Mesothelial cell of epicardium (in vitro differentiated cells): ENCODE measurements at places on chromosomes 6 and 20.

DNA sequence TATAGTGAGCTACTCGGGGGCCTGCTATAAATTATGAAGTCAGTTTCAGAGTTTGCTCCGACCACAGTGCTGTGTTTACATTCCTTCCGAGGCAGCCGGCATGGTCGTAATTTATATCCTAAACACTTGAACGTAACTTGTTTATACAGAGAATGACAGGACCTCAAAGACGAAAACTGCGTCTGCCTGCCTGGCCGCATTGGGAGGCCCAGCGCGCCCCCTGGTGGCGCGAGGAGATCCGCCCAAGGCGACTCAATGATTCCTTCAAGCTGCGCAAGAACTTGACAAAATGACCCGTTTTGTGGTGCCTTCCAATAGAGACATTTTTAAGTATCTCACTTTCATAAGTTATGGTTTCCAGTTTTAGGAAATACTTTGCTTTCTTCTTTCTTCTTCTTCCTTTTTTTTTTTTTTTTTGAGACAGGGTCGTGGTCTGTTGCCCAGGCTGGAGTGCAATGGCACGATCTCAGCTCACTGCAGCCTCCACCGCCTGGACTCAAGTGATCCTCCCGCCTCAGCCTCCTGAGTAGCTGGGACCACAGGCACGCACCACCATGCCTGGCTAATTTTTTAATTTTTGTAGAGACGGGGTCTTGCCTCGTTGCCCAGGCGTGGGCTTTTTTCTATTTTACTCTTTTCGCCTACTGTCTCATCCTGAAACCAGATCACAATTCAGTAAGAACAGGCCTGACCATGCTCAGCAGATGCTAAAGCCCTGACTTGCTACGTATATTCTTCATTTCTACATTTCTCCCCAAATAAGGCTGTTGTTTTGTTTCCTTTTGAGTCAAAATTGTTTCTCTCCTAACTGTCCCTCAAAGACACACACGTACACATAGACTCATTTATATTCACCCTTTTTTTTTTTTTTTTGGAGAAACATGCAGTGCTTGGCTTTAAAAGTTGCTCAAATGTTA, 7.8 kb downstream of the FOXF2 start:
- no peak overlapping the region for H3K4me3 ChIP-seq

- peaks cover 38% of the 10 kb centered on the region for H3K4me1 ChIP-seq
- H3K4me3 ChIP-seq: peak overlapping the region; percentile 93
- DNase-seq: no peak
- peaks cover 6% of the 10 kb centered on the region for H3K36me3 ChIP-seq
- peak overlapping the region; percentile 98 for H3K27ac ChIP-seq
Observed at GRCh38 chr20:2103461-2104153, 2.0 kb downstream of the STK35 start.

- H3K4me3 ChIP-seq: no peak overlapping the region
- H3K4me1 ChIP-seq: peaks cover 2% of the 10 kb centered on the region
- H3K27ac ChIP-seq: no peak overlapping the region
- peak; percentile 6 for DNase-seq
- H3K27me3 ChIP-seq: peaks cover 2% of the 10 kb centered on the region
- no peaks in the 10 kb centered on the region for H3K36me3 ChIP-seq
Observed at GRCh38 chr6:170045563-170045960, 245.3 kb downstream of the DLL1 start.

DNA sequence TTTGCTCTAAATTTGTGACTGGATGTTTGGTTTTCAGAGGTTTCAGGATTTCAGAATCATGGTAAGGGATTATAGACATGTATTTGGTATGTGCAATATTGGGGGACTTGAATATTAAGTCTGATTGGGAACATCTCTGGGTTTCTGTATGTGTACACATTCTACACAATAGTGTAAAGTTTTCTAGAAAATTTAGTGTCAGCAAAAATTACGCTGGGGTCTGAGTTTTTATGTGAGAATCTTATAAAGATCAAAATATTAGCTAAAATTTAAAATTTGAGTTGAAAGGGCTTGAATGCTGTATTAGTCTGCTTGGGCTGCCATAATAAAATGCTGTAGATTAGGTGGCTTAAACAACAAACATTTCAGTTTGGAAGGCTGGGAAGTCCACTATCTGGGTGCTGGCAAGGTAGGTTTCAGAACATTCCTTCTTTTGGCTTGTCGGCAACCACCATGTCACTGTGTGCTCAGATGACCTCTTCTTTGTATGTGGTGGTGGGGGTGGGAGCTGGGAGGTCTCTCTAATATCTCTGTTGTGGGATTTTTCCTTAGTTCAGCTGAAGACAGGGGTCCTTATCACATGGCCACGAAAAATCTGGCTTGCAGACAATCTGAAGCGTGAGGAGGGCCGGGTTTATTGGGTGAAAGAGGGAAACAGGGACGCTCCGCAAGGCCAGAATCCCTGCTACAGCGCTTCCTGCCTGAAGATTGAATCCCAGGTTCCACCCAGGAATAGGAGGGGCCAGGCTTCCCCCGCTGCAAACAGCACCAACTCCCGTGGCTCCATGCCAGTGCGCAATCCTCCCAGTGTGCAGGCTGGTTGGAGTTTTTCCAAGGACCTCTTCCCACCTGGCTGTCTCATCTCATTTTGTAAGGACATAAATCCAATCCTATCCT, 299.7 kb downstream of the PLCB1 start:
- peak; percentile 32 for DNase-seq
- H3K4me3 ChIP-seq: peak overlapping the region; percentile 21
- H3K4me1 ChIP-seq: peaks cover 30% of the 10 kb centered on the region
- no peaks in the 10 kb centered on the region for H3K27me3 ChIP-seq

DNA sequence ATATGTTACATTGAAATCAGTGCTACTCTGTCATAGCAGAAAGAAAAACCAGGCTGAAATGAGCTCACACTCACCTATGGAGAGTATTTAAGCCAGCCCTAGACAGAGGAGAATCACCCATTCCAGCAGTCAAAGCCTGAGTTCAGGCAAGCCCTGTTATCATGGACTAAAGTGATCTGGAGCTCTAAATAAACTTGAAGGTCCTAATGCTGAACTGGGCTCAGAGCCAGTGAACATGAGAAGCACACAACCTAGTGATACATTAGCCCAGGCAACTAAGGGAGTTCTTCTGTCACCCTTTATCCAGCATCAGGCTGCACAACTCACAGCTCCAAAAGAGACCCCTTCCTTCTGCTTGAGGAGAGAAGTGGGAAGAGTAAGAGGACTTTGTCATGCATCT, 425.0 kb downstream of the COL12A1 start:
- H3K4me1 ChIP-seq: no peaks in the 10 kb centered on the region
- no peak overlapping the region for H3K4me3 ChIP-seq
- H3K27me3 ChIP-seq: peaks cover 18% of the 10 kb centered on the region
- DNase-seq: no peak

GRCh38 chr20:2742934-2743559, 50.5 kb downstream of the EBF4 start:
- no peak for DNase-seq
- H3K36me3 ChIP-seq: no peaks in the 10 kb centered on the region
- H3K4me3 ChIP-seq: no peak overlapping the region
- peaks cover 89% of the 10 kb centered on the region for H3K27me3 ChIP-seq

DNA sequence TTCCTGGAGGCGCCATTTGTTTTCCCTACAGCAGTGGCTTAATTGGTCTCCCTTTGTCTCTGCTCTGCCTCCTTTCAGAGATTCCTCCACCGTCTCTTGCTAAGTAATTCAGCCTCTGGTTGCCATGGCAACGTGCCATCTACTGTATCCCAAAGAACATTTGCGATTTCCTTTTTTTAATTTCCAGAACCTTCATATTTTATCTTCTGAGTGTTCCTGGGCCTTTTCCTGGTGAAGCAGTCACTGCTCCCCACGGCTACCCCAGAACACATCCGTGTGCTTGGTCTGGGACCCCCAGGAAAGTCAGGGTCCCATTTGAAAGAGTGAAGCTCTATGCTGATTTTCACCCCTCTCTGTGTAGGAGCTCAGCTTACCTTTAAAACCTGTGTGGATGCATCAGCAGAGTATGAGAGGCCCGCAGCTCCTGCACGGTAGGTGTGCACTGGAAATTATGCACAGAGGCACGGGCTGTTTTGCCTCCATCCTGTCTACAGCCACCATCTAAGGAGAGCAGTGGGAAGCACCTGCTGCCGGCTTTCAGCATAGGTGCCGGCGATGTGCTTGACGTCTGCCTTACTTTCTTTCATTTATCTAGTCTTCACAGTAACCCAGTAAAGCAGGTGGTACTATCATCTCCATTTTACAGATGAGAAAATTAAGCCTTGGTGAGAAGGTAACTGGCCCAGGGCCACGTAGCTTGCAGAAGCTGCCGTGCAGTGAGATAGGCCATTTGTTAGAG, 122.8 kb downstream of the SYCP2 start:
- H3K4me1 ChIP-seq: no peaks in the 10 kb centered on the region
- no peaks in the 10 kb centered on the region for H3K36me3 ChIP-seq
- H3K27me3 ChIP-seq: peaks cover 45% of the 10 kb centered on the region
- H3K27ac ChIP-seq: no peak overlapping the region
- peak; percentile 25 for DNase-seq

- no peak overlapping the region for H3K4me3 ChIP-seq
- no peak overlapping the region for H3K27ac ChIP-seq
- H3K27me3 ChIP-seq: peaks cover 30% of the 10 kb centered on the region
- no peak for DNase-seq
- H3K4me1 ChIP-seq: peaks cover 10% of the 10 kb centered on the region
Observed at GRCh38 chr6:77470983-77471382, 7.7 kb upstream of the HTR1B start.

GRCh38 chr6:37048851-37049757, 43.6 kb downstream of the FGD2 start:
- peaks cover 7% of the 10 kb centered on the region for H3K4me1 ChIP-seq
- no peak overlapping the region for H3K4me3 ChIP-seq
- no peaks in the 10 kb centered on the region for H3K27me3 ChIP-seq
- no peak overlapping the region for H3K27ac ChIP-seq
- no peak for DNase-seq
- H3K36me3 ChIP-seq: no peaks in the 10 kb centered on the region

DNA sequence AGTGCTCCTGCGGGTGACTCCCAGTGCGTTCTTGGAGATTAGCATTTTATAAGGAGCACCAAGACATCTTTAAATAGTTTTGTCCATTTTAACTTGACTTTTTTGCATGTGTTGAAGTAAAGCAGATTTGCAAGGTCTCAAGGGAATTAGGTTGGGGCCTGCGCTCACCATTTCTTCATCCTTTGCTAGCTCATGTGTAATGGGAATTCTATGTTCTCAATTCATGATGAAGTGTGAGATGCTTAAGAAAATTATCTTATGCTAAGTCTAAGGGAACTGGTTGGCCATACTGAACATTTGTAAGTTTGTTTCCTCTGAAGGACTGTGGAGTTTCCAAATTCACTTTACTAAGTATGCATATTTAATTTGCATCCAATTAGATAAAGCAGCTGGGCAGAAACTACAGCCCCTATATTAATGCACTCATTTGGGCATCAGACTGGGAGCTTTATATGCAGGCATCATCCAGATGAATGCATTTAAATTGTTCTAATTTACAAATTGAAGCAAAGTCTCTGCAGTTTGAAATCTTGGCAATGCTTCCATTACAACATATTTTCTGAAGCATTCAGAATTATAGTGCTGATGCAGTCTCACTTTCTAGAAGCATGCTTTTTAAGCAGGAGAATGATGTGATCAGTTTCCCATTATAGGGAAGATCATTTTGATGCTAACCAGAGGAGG, 108.3 kb upstream of the AKAP12 start:
- H3K27ac ChIP-seq: no peak overlapping the region
- no peak overlapping the region for H3K4me3 ChIP-seq
- no peak for DNase-seq
- peaks cover 6% of the 10 kb centered on the region for H3K4me1 ChIP-seq
- peaks cover 6% of the 10 kb centered on the region for H3K36me3 ChIP-seq

GRCh38 chr6:68575765-68576439, 59.2 kb upstream of the ADGRB3 start:
- peaks cover 1% of the 10 kb centered on the region for H3K27me3 ChIP-seq
- peaks cover 14% of the 10 kb centered on the region for H3K4me1 ChIP-seq
- peak overlapping the region; percentile 58 for H3K4me3 ChIP-seq
- peak; percentile 43 for DNase-seq
- no peaks in the 10 kb centered on the region for H3K36me3 ChIP-seq
- H3K27ac ChIP-seq: peak overlapping the region; percentile 59

GRCh38 chr6:150026976-150027805, 1.9 kb upstream of the RAET1L start:
- H3K27me3 ChIP-seq: peaks cover 82% of the 10 kb centered on the region
- no peak overlapping the region for H3K4me3 ChIP-seq
- no peaks in the 10 kb centered on the region for H3K4me1 ChIP-seq
